ENCODE measurements at places on chromosomes 1 and 21.

DNA sequence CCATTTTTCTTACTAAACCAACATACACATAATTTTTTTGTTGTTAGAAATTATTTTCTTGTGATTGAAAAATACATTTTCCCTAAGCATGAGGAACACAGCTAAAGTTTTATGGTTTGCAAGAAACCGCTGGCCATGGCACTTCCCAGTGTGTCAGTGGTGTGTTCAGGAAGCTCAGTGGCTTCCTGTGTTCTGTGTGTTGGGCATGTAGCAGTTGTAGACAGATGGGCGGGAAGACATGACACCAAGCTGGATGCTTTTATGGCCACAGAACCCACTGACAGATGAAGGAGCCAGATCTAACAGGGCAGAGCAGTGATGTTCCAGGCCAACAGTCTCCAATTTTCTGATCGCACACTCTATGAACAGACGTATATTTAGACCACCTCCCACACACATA, 119.8 kb downstream of the GALNT2 start:
- no peak for DNase-seq

- no peak for DNase-seq
These were observed 76.9 kb downstream of the FH start for GRCh38 chr1:241442686-241443085.

- no peak for DNase-seq
These were observed 14.7 kb downstream of the CLSTN1 start for GRCh38 chr1:9809100-9809510.

DNA sequence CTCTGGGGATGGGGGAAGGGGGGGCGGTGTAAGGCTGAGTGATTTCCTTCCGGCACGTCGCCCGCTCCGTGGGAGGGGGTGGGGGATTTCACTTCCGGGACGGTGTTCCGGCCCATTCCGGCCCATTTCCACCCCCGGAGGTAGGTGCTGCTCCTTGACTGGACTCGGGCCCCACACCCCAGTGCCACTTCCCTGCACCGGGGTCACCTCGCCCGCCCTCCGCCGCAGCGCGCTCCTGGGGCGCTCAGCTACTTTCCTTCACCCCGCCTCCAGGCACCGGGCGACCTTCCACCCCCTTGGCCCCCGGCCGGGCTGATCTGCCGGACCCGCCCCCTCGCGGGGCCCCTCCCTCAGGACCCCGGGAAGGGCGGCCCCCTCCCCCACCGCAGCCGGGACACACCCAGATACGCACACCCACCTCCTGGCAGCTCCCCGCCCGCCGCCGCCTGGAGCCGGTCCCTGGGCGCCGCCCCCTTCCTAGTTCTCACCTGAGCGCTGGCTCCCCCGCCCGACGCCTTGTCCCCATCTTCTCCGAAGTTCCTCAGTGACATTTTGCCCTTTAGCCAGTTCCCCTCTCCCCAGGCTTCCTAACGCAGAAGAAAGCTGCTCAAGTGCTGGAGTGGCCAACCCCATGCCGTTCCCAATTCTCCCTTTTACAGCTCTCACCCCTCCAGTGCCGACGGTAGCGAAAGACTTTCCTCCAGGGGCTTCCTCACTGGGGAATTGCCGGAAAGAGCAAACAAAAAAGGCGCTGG, at the start of gene ZBTB37:
TSS of gene ZBTB37 (plus strand) at position 115 of the 755 bp plus-strand sequence. CDS start 1,846 bp downstream, outside the sequence.
- peak; percentile 97 for DNase-seq

GRCh38 chr1:151199873-151200581, 1.7 kb downstream of the PIP5K1A start:
- no peak for DNase-seq

- DNase-seq, result no peak
These were observed 8.7 kb downstream of the KHDC4 start for GRCh38 chr1:155925506-155925905.

GRCh38 chr1:171743081-171743870, 1.4 kb upstream of the VAMP4 start:
- peak; percentile 98 for DNase-seq

- DNase-seq, result peak; percentile 81
These were observed 43.6 kb downstream of the PBX1 start for GRCh38 chr1:164602480-164603093.

- DNase-seq, result no peak
These were observed 33.0 kb downstream of the SH3BGR start for GRCh38 chr21:39484711-39485276.

GRCh38 chr1:153777648-153778047, 2.4 kb downstream of the SLC27A3 start:
- DNase-seq, result no peak

GRCh38 chr1:204896787-204897469, 26.3 kb downstream of the NFASC start:
- DNase-seq, result no peak

DNA sequence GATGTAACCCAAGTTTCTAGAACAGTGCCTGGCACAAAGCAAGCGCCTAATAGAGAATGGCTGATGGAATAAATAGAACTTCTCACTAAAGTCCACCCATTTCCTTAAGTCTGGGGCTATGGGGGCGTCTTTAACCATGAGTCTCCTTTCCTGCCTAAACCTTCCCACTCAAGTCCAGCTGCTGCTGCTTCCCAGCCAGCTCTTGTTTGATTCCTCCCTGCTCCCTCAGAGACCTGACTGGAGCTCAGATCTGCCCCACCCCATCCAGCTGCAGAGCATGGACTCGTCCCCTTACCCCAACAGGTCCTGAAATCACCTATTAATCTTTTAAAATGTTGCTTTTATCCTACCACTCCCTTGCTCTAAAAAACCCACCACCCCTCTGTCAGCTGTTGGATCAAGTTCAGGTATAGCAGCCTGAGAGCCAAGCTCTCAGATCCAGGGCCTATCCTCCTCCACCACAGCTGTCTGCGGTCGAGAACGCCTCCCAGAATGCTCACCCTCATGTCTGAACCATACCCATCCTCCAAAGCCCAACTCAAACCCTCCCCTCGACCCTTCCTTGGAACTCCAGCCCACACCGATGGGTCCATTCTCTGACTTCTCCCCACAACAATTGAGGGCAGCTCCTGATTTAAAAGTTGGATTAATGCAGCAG, 12.8 kb upstream of the GALNT2 start:
- DNase-seq, result no peak

GRCh38 chr21:25881524-25882376, 147.0 kb downstream of the GABPA start:
- DNase-seq, result peak; percentile 7

DNA sequence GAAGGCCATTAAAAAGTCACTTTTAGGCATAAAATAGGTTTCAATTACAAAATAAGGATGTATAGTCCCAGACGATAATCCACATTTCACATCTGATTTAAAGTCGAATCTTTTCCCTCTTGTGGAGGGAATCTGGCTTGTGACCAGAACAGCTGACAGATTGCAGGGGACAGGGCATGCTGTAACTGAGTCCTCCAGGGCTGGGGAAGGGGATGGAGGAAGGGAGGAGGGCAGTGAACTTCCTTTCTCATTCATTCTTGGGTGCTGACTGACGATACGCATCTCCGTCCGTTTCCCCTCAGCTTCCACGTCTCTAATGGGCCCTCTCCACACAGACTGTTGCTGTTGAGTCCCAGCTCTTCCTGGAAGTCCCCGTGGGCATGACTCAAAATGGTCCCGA, 108.1 kb upstream of the CSF3R start:
- no peak for DNase-seq

- DNase-seq, result no peak
These were observed 4.3 kb upstream of the SPATC1L start for GRCh38 chr21:46188226-46189212.

GRCh38 chr1:170657275-170657853, 6.6 kb upstream of the PRRX1 start:
- peak; percentile 62 for DNase-seq

GRCh38 chr1:115832651-115833050, 8.3 kb downstream of the NHLH2 start:
- no peak for DNase-seq

DNA sequence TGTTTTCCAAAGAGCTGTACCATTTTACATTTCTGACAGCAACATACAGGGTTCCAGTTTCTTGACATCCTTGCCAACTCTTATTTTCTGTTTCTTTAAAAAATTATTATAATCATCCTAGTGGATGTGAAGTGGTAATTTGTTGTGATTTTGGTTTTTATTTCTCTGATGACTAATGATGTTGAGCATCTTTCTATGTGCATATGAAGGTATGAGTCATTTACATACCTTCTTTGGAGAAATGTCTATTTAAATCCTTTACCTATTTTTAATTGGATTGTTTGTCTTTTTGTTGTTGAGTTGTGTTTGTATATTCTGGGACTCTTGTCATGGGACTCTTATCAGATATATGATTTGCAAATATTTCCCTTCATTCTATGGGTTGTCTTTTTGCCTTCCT, 20.8 kb upstream of the MPC2 start:
- no peak for DNase-seq

DNA sequence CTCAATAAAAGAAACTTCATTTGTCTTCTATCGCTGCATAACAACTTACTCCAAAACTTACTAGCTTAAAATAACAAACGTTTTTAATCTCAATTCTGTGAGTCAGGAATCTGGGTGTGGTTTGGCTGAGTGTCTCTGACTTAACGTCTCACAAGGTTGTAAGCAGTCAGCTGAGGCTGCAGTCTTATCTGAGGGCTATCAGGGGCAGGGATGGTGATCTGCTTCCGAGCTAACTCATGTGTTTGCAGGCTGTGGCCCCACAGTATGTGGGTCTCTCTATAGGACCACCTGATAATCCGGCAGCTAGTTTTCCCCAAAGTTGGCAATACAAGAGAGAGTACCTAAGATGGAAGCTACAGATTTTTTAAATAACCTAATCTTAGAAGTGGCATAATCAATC, 234.2 kb upstream of the FGGY start:
- DNase-seq, result no peak

- DNase-seq, result no peak
These were observed 2.7 kb downstream of the CAPN2 start for GRCh38 chr1:223714849-223715603.

DNA sequence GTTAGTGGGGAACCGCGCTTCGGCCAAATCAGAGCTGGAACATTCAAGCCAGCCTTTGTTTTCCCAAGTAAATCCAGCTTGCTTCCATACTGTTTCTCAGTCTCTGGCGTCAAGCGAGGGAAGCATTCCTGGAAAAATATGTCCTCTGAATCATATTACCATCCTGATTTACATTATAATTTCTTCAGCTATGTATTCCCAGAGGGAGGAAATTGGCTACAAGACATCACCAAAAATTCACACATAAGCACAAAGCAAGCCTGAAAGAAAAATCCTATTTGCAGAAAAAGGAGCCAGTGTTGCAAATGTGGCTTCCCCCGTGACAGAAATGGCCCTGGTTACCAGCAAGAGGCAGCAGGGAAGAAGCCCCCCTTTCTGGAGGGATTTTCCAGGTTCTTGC, 233.3 kb downstream of the KCNJ6 start:
- DNase-seq, result peak; percentile 31
